Urinary bladder (tissue), 4 donors: ENCODE measurements at places on chromosomes 5 and 9. TPM values are rescaled to one million over a fixed set of nuclear protein-coding genes. Genes with fewer than 3 reads are reported as not detected.

- no peak for DNase-seq
Observed at GRCh38 chr5:90845723-90846554, 287.3 kb downstream of the ADGRV1 start.

DNA sequence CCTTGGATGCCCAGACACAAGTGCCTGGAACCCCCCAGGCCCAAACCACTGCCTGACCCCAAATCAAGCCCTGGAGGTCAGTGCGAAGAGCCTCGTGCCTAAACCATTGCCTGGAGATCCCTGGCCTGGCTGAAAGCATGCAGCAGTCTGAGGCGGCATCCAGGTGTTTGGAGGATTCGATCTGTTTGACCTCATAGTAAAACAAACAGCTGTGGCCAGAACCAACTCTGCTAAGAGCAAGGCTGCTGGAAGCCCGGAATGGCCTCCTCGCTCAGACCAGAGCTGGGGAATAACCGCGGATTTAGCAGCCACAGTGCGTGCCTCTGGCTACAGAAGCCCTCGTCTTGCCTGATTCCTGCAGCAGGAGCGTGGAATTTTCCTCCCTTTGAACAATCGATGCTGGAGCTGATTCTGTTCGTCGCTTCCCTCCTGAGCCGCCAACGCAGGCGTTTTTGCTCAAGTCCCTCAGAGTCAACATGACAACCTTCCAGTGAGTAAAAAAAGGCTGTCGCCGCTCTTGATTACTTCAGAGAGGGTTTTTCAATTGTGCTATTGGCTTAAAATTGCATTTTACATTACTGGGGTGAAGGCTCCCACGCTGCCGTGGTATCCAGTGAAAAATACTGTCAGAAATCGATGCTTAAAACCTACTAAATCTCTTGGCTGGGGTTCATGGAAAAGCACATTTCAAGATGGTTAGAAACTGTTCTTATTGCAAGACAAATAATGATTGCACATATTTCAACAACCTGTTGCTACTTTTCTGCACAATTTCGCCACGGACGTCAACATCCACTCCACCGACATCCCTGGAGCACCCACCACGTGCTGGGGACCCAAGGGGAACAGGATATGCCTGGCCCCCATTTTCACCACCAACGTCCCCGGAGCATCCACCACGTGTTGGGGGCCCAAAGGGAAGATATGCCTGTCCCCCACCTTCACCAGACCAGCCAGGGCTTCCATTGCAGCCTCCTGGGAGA, 190.0 kb downstream of the OLFM1 start:
- DNase-seq = no peak

Gene SLC36A3
- not detected for total RNA-seq

Gene IL9
- total RNA-seq = not detected
